A673 (cell line): ENCODE measurements at places on chromosomes 4 and X.
A peak's percentile ranks its signal among the peaks of the same experiment; 100 is the strongest.

- no peak for DNase-seq
Observed at GRCh38 chrX:131671735-131672134, 127.9 kb downstream of the OR13H1 start.

GRCh38 chrX:108270739-108271396 lies 167.4 kb downstream of the COL4A6 start:
- DNase-seq, result peak; percentile 11

- no peak for DNase-seq
Observed at GRCh38 chr4:139568206-139568955, 12.4 kb upstream of the SETD7 start.

- no peak for DNase-seq
Observed at GRCh38 chr4:8394061-8394519, 46.4 kb downstream of the ACOX3 start.

- DNase-seq, result no peak
Observed at GRCh38 chr4:172683021-172683420, 485.6 kb upstream of the GALNT7 start.

DNA sequence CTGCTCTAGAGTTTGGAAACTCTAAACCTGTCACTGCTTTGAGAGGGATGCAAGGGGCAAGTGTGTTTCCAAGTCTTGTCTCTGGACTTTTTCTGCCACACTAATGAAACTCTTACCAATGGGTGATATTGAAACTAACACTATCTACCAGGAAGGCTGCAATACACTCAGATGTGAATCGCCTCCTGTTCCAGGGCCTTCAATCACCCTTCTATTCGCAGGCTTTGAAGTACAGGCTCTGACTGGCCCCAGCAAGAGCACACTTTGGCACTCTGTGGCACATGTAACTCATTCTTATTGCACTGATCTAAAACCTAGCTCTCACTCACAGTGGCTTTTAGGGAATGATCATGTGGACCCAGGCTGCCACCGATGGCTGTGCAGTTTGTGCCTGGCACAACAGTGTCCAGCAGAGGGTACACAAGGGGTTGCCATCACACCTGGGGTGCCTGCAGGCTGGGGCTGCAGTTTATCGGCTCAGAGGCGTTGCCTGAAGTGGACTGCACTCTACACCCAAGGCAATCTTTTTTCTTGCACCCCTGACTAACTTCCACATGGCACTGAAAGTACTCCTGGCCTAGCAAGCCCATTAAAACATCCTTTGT lies 210.8 kb downstream of the MGST2 start:
- DNase-seq, result no peak

DNA sequence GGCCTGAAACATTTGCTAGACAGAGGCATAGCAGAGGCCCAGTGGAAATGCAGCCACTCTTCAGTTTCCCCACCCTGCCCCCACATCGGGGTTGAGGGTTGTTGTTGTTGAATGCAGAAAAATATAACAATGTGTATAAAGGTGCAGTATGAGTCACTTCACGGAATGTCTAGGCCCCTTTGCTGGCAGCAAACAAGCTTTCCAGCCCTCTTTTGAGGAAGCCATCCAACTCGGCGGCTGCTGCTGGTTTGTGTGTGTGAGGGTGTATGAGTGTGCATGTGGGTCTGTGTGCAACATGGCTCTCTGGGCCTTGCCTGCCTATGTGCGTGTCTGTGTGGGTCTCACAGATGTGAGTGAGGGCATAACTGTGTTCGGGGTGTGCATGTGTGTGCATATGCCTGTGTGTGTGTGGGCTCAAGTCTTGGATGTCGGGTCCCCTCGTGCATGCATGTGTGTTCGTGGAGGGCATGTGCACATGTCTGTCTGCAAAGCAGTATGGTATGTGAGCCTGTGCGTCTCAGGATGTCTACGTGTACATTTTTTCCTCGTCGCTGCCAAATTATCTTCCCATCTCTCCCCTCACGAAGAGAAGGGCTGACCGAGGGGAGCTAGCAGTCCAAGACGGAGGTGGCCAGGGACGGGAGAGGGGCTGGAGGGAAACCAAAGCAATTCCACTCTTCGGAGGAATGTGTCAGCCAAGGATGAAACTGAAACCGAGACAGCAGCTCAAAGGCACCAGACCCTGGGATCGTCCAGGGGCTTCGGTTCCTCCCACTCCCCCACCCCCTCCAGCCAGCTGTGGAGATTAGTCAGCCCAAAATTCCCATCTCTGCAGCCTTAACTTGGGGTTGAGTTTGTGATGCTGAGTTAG lies 8.4 kb upstream of the ELF4 start:
- no peak for DNase-seq

- DNase-seq, result no peak
Observed at GRCh38 chrX:7318661-7319060, 170.7 kb upstream of the PUDP start.

DNA sequence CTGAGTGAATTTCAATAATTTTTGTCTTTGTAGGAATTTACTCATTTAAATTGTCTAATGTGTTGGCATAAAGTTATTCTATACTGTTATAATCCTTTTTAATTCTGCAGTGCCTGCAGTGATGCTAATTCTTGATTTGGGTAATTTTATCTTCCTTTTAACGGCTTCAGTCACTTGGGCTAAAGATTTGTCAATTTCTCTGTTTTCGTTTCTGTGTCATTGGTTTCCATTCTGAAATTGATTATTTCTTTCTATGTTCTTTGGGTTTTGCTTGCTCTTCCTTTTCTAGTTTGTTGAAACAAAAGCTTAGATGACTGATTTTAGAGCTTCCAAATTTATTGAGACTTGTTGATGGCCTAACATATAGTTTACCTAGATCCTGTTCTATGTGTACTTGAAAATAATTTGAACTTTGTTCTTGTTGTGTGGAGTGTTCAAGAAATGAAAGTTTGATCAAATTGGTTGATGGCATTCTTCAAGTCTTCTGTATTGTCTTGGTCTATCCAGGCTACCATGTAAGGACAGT lies 89.4 kb downstream of the TNIP2 start:
- DNase-seq, result no peak
